RWPE2 (cell line): ENCODE measurements at places on chromosomes 3 and 15.

DNA sequence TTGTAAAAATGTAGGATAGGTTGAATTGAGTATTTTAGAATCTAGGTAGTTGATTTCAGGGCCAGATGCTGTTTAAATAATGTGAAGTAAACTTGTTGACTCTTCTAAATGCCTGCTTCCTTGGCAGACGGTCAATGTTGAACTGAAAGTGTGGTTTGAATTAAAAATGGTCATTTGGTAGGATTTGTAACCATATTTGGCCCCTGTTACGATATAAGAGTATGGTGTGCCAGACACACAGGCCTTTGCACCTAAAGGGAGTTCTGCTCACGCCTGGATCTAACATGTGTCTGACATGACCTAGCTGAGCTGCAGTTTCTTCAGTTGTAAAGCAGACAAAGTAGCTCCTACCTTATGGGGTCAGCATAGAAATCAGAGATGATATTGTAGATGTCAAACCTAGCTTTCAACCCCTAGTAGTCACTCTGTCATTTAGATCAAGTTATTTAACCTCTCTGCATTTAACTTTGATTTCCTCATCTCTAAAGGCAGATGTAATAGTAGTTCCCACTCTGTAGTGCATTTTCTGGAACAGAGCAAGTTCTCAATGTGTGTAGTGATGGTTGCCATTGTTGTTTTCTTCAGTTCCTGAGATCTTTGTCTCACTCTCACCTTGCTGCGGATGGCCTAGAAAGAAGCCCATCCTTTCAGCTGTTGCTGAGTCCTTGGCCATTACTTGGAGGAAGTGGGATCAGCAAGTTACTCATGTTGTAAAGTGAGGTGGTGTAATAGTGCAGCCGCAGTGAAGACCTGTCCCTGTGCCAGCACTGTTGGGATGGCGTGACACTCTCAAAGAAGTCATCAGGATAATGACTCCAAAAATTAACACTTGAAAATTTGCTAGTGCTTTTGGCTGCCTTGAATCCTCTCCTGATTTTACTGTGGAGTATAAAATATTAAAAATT lies 90.2 kb downstream of the GHSR start:
- DNase-seq = no peak

- DNase-seq = no peak
These were observed 14.3 kb downstream of the AKAP13 start for GRCh38 chr15:85394554-85395333.

DNA sequence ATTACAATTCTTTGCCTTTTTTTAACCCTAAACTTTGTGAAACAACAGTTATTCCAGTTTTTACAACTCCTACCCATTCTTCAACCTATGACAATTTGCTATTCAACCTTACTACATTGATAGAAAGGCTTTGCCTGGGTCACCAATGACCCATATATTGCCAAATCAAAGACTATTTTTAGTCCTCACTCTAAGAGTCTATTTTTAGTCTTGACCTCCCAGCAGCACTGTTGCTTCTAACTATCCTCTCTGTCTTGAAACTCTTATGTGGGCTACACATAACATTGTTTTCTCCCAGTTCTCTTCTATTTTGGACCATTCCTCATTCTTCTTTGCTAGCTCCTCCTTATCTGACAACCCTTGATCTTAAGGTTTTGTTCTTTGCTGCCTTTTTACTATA lies 71.4 kb downstream of the C3orf80 start:
- DNase-seq = no peak

DNA sequence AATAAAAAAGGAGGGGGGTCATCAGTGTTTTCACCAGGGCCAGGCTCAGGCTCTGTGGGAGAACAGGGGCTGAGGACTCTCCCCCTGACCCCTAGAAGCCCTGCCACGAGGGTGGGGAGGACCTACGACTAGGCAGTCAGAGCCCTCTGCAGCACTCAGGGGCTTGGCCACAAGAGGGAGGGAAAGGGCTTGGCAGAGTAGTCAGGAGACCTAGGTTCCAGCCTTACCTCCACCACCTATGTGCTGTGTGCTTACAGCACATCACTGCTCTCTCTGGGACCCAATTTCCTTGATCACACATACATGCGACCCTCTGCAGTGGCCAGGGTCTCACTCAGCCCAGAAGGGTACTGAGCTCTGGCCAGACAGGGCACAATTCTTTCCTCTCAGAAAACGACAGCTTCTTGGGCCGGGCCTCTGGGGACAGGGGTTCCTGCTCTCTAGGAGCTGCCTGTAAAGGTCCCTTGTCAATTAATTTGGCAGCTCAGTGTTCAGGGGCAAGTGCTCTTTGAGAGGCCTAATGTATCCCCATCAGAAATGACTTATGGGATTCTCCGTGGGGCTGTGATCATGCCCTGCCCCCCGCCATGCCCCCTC lies 16.4 kb upstream of the SKIC8 start:
- no peak for DNase-seq

DNA sequence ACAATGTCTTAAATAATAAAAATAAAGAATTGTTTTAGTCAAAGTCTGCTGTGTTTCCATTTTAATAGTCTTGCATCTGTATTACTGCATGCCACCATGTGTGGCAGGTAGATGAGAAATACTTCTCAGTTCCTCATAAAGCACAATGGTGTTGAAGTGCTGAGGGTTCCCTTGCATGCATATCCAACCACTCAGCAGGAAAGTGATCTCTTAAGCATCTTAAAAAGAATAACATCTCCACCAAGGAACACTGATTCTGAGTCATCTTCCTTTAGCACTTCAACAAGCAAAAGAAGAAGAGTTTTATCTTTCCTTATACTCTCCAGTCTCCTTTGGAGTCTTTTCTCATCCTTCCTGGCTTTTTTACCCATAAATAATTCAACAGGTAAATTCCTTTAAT lies 602.0 kb downstream of the TBL1XR1 start:
- DNase-seq = no peak

DNA sequence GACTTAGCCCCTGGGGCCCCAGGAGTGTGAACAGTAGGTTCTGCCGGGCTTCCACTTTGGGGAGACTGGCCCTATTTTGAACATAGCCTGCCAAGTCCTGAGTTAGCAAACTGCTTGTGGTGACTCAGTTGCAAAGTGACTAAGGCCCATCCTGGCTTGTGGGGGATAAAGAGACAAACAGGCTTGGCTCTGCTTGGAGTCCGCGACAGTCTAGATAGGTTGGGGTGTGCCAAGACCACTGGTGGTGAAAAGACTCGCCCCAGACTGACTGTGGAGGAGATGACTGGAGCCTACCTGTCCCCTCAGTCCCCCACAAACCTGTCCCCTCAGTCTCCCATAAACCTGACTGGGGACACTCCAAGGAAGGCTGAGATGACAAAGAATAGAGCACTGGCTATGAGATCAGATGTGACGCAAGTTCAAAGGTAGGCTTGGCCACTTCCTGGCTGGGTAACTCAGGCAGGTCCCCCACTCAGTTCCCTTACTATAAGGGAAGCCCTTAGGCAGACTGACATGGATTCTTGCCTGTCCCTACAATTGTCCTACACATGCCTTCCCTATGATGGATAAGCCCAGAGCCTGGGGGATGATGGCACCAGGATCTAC lies 4.3 kb downstream of the DNASE1L3 start:
- no peak for DNase-seq

GRCh38 chr3:69881756-69882428 lies 117.6 kb upstream of the SAMMSON start:
- no peak for DNase-seq

GRCh38 chr3:132787616-132788300 lies 65.5 kb upstream of the NPHP3 start:
- no peak for DNase-seq

- DNase-seq = no peak
These were observed 46.1 kb downstream of the FBLN2 start for GRCh38 chr3:13594991-13595421.
